ENCODE measurements at places on chromosomes 2 and 18.
A peak's percentile ranks its signal among the peaks of the same experiment; 100 is the strongest.

DNA sequence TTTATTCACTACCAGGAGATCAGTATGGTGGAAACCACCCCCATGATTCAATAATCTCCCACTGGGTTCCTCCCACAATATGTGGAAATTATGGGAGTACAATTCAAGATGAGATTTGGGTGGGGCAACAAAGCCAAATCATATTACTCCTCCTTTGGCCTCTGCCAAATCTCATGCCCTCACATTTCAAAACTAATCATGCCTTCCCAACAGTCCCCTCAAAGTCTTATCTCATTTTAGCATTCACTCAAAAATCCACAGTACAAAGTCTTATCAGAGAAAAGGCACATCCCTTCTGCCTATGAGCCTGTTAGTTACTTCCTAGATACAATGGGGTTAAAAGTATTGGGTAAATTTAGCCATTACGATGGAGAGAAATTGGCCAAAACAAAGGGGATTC, 989.5 kb upstream of the CNTNAP5 start:
- DNase-seq = no peak

- no peak for DNase-seq
These were observed 77.5 kb downstream of the EPB41L3 start for GRCh38 chr18:5466256-5466655.

GRCh38 chr2:3408781-3409180, 29.3 kb downstream of the TRAPPC12 start:
- DNase-seq = no peak

DNA sequence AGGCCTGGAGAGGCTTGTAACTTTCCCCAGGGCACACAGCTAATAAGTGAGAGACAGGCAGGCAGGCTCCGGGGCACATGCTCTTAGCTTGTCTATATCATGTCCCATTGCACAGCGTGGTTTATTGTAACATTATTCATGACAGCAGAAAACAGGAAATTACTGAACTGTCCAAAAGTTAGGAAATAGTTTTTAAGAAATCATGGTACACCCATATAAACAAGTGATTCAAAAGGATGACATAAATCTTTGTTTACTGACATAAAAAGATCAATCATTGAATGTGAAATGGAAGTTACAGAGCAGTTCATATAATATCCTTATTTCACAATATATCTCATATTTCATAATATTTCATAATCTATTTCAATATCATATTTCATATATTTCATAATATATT, 34.3 kb upstream of the TXNDC2 start:
- DNase-seq = no peak

DNA sequence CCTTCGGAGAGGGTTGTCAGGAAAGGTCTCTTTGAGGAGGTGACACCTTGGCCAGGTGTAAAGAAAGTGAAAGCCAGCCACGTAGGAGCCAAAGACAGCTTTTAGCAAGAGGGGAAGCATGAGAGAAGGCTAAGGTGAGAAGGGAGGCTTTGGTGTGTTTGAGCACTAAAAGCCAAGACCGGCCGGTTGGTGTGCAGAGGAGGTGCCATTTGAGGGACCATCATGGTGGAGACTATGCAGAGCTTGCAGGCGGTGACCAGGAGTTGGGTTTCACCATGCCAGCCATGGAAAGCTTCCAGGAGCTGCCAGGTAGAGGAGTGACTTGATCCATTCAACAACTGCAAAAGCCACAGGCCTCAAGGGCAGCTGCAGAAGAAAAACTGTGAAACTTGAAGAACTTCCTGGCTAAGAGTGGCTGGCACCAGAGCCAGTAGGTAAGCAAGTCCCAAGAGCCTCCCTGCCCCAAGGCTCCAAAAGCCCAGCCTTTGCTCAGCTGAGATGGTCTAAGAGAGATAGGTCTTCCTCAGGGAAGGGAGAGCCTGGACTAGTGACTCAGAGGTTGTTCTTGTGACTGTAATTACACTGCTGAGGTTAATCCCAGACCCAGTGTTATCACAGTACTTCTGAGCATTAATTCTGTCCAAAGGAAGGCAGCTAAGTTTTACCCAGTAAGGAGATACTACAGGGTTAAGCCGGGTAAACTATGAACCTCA, 319.0 kb downstream of the BCL11A start:
- DNase-seq = no peak

DNA sequence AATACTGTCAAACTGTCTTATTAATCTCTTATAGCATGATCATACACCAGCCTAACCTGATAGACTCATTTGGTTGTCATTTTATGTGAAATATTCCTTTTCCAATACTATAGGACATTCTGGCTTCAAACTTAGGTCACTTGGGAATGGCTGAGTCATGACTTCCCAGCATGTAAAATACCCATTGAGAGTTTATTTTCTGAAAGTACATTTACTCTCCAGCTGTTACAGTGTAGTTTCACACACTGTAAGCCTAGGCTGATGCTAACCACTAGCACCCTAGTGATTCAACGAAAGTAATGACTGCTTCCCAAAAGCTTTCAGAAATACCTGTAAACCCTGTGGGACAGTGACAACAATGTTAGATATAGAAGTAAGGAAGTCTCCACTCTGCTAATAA, 93.8 kb downstream of the FIGN start:
- DNase-seq = no peak

DNA sequence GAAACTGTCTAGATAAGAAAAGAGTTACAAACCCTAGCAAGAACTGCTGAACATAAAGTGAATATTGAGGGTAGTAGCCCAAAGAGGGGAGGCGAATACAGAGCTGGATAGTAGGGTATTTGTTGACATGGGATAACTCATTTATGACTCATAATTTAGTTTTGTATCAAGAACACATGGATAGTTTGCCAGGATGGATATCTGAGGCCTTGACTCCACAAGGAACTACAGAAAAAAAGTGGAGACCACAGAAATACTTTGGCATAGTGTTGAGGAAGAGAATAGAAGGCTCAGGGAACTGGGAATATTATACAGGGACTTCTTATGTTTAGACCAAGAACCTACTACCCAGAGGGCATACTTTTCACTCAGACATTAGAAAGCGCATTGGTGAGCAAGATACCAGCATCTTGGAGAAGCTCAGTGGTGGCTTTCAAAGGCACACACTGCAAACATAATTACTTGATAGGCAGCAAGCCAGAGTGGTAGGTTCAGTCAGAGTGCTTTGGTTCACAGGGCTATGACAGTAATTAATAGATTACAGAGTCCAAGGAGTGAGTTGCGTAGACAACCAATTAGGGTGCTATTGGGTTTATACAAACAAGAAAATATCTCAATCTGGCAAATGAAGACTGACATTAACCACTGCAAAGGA, 51.9 kb upstream of the ZBTB7C start:
- DNase-seq = no peak

- no peak for DNase-seq
These were observed 84.6 kb downstream of the FAM210A start for GRCh38 chr18:13641551-13642439.

DNA sequence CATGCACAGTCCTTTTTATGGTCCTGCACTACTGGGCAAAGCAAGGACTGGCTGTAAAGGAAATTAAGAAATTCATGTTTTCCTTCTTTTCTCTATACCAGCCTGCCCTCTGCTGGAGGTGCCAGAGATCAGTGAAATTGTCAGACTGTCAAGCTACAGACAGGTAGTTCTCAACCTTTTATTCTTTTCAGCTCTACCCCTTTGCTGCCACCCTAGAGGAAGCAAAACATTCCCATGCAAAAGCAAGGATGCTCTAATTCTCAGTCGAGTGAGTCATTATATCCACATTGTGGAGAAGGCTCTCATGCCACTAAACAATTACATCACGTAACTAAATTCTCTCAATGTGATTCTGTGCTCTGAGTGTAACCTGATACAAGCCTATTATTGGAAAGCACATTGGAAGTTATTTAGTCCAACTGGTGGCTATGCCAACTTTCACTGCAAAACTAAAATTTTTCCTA, 25.0 kb upstream of the RAPGEF4 start:
- peak; percentile 58 for DNase-seq

DNA sequence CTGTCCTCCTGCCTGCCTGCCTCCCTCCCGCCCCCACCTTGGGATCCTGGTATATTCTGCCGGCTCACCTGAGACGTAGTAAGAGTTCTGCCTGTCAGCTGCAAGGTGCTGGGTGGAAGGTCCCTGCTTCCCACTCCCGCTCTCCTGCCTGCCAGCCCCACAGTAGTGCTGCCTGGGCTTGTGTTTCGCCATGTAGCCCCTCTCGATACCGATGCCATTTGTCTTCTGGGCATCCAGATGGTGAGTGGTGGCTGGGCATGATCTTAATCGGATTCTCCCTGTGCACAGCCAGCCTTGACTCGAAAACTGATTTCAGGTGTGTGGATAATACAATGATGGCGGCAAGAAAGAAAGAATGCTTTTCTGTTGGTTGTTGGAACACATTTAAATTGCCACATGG, 184.9 kb downstream of the AGAP1 start:
- no peak for DNase-seq

- DNase-seq = no peak
These were observed 381.5 kb upstream of the ETAA1 start for GRCh38 chr2:67015681-67016080.

DNA sequence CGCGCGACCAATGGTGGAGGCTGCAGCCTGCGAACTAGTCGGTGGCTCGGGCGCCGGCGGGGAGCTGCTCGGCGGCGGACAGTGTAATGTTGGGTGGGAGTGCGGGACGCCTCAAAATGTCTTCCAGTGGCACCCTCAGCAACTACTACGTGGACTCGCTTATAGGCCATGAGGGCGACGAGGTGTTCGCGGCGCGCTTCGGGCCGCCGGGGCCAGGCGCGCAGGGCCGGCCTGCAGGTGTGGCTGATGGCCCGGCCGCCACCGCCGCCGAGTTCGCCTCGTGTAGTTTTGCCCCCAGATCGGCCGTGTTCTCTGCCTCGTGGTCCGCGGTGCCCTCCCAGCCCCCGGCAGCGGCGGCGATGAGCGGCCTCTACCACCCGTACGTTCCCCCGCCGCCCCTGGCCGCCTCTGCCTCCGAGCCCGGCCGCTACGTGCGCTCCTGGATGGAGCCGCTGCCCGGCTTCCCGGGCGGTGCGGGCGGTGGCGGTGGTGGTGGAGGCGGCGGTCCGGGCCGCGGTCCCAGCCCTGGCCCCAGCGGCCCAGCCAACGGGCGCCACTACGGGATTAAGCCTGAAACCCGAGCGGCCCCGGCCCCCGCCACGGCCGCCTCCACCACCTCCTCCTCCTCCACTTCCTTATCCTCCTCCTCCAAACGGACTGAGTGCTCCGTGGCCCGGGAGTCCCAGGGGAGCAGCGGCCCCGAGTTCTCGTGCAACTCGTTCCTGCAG, at the start of gene HOXD9:
HOXD9 (plus strand) TSS at position 37 of the 728 bp plus-strand sequence; CDS start at position 87, 50 bp downstream.
- no peak for DNase-seq

GRCh38 chr18:62716619-62717168, 1.4 kb downstream of the PHLPP1 start:
- peak; percentile 42 for DNase-seq

DNA sequence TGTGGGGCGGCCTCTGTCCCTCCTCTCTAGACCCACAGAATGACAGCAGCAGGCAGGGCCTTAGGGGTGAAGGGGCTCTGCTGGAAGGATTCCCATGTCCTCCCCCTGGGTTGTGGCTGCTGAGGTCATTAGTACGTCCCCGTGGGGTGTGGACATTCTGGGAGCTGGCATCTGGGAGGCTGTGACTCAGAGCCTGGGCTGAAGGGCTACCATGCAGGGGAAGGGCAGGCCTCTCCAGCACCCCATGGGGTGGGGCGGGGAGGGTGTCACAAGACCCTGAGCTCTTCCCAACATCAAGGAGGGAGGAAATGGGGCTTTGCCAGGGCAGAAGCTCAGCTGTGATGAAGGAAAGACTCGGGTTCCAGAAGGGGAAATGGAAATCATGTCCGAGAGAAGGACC, 105.8 kb upstream of the SMAD2 start:
- DNase-seq = no peak

- no peak for DNase-seq
These were observed 23.8 kb downstream of the CD28 start for GRCh38 chr2:203730076-203730729.

GRCh38 chr2:168233726-168234406, 13.5 kb downstream of the STK39 start:
- DNase-seq = no peak

GRCh38 chr2:175525975-175526374, 344.5 kb upstream of the ATP5MC3 start:
- no peak for DNase-seq

- no peak for DNase-seq
These were observed 136.1 kb upstream of the CHAC2 start for GRCh38 chr2:53631313-53632125.

GRCh38 chr2:212686285-212686895, 147.8 kb upstream of the ERBB4 start:
- peak; percentile 62 for DNase-seq

GRCh38 chr2:12412898-12413305, 303.8 kb upstream of the TRIB2 start:
- DNase-seq = peak; percentile 73

DNA sequence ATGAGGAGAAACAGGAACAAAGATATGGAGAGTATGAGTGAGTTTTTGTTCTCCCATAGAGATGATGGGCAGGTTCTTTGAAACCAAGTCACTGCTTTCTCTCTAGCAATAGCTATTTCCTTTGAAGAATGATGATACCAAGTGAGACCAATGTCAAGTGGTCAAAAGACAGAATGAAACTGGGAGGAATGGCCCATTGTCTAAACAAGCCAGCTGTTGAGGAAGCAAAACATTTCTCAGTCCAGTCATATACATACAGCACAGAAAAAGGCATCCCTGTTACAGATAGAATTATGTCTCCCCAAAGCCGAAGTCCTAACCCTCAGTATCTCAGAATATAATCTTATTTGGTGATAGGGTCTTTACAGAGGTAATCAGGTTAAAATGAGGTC, 66.1 kb upstream of the EPC2 start:
- DNase-seq = no peak

DNA sequence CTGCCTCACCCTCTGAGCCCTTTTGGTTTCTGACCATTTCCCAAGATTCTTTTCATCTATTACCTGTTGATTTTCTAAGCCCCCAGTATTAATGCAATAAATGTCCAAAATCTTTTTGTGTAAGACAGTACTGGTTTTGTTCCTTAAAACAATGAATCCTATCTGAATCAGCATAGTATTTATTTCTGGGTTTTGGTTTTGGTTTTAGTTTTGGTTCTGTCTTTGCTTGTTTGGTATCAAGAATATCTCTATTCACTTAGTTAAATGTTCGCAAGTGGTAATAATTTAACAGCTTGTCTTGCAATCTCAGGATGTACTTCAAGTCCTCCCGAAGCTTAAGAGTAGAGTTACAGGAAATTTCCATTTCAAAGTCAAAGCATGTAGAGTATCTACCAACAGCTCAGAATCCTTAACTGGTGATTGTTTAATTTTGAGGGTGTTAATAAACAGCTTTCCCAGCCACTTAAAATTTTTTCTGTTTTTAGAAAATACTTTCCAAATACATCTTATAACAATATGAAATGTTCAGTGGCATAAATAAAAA, 67.7 kb upstream of the NEDD4L start:
- no peak for DNase-seq

GRCh38 chr2:80128080-80128479, 176.5 kb downstream of the LRRTM1 start:
- DNase-seq = no peak

DNA sequence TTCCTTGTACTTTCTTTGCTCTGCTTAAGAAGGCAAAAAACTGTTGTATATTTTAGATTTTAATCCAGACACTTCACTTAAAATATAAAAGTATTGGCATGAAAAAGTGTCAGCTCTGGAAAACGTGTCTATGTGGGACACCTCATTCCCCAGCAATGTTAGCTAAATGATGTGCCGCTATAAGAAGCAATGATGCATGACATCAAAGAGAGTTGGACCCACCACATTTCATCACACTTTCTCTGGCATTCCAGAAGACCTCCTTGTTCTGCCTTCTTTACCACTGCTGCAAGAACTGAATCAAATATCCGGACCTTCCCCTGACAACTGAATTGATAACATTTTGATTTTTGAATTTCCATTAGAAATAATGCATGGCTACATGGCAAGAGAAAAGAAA, 242.4 kb upstream of the TANK start:
- DNase-seq = no peak

Data from activated naive CD4-positive, alpha-beta T cell treated with anti-CD3 and anti-CD28 coated beads, Interleukin-2, amount 10 ng/mL, durations not matched to agents 7 days and 5 days (primary cell).